CD4-positive, alpha-beta T cell treated with Interleukin-12 subunit alpha and Interleukin-12 subunit beta, for 1 hour (primary cell): ENCODE measurements at places on chromosomes 2 and 18.
A peak's percentile ranks its signal among the peaks of the same experiment; 100 is the strongest.

DNA sequence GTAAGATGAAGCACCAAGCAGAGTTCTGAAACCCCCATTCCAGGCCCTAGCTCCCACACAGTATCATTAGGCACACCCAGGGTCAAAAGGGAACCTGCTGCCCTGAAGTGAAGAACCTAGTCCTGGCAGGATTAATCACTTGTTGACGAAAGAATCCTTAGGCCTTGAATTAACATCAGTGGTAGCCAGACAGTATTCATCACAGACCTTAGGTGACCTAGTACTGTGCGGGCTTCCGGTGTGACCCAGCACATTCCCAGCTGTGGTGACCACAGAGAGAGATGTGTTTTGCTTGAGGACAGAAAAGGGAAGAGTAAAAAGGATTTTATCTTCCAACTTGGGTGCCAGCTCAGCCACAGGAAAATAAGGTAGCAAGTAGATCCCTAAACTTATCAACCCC is 1071.4 kb upstream of the FAM98A start:
- no peak for DNase-seq

GRCh38 chr2:159362094-159362493 is 75.6 kb upstream of the WDSUB1 start:
- DNase-seq, result no peak

DNA sequence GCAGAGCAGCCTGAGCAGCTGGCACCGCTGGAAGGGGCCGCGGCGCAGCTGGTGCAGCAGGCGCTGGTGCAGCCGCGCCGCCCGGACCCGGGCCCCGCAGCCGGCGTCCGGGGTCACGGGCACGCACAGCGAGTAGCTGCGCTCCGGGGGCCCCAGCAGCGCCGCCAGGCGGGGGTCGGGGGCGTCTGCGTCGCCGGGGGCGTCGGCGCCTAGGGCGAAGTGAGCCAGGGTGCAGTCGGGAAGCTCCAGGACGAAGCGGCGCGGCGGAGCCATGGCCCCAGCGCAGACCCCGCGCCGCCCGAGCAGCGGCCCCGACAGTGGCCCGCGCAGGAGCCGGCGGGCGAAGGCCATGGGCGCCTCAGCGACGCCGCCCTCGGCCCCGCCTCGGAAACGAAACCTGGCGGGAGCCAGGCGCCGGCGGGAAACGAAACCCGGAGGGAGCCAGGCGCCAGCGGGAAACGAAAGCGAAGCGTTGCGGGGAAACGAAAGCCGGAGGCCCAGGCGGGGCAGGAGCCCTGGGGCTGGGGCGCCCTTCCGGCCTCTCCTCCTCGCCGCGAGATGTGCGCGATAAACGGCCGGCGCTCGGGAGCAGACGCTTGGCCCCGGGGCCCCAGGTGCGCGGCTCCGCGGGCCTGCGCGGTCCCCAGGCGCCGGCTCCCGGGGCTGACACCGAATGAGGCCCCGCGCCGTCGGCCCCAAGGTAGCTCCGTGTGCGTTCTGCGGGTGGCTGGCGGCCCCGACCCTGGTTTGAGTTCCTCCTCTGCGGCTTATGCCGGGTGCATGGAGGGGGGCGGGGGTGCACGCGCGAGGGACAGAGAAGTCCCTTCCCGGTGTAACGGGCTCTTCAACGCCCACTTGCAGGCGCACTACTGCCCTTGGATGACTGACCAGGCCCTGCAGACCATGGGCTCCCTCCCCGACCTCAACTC is at the start of gene CMPK2:
Gene CMPK2 (minus strand): TSS at position 562 of the 929 bp plus-strand sequence. CDS start 211 bp downstream, at position 351.
- DNase-seq, result peak; percentile 81

DNA sequence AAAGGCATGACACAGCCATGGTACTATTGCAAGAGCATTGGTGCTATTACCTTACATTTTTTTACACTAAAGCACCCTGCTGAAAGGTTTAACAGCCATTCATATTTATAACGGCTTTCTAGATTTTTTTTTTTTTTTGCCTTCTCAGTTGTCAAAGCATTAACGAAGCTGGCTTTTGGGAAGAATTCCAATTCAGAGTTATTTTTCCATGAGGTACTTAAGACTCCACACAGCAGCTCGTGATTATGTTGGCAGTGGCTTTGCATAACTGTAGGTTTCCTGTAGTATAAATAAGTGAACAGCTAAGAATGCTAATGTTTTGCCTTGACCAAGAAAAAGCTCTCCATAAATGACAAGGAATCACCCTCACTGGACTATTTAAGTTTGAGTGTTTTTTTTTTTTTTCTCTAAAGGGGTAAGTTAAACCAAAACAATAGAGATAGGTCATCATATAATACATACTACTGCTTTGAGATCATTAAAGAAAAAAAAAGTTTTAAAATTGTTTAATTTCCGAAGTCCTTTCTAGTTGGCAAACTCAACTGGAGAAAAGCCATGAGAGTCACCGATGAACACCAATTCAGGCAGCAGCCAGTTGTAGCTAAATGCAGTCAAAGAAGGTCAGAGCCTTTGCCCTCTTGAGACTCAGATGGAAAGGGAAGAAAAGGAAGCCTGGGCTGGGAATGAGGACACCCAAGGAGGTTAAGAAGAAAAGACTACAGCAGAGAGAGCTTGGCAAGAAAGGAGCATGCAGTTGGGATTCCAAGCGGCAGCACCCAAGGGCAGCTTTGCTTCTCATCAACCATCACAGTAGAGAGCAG is 187.4 kb upstream of the NCKAP5 start:
- no peak for DNase-seq

GRCh38 chr2:210224941-210225672 is at the start of gene ACADL:
Gene ACADL (minus strand): TSS chr2:210225447. CDS start chr2:210225263, 184 bp downstream.
- no peak for DNase-seq

DNA sequence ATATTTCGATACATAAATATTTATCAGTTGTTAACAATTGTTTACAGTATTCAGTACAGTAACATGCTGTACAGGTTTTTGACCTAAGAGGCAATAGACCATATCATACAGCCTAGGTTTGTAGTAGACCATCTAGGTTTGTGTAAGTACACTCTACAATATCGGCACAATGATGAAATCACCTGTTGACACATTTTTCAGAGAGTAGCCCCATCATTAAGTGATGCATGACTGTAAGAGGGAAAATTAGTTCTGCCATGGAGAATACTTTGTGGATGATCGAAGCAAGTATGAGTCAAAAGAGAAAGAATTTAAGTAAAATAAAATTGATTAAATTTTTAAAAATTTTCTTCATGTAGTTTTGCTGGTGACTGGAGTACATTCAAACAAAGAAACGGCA is 32.6 kb downstream of the VIT start:
- DNase-seq, result no peak

- no peak for DNase-seq
Measured at GRCh38 chr2:80722803-80723202, 418.3 kb upstream of the LRRTM1 start.

- DNase-seq, result no peak
Measured at GRCh38 chr18:22044474-22045220, 124.7 kb upstream of the GATA6 start.

DNA sequence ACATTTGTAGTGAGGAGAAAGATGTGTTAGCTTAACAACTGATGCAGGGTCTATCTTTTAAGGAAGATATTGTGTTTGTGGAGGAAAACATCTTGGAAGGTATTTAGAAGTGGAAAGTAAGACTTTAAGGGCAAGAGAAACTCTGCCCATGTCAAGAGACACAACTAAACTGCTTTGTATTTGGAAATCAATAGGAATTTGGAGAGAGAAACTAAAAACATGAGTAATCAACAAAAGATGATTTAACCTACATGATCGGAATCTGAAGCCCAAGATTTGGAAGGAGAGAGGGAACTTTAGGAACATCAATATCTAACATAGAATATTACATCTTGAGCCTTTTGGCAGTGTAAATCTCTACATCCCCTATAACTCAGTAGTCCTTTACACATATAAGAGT is 184.2 kb upstream of the COL3A1 start:
- no peak for DNase-seq

DNA sequence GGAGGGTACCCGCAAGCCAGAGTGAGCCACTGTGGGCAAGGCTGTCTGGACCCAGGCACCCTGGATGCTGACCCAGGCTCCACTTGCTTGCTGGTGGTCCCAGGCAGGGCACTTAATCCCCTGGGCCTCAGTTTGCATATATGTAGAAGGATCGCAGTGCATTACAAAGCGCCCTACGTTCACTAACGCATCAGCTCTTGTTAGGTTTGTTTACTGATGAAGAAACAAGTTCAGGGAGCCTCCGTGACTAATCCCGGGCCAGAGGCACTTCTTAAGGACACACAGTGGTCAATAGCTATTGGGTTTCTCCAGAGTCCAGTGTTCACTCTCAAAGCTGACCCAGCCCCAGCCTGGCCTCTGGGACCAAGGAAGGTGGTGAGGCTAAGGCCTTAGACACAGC is 70.2 kb downstream of the LBH start:
- DNase-seq, result no peak

- no peak for DNase-seq
Measured at GRCh38 chr2:205216092-205216491, 466.2 kb upstream of the NRP2 start.

DNA sequence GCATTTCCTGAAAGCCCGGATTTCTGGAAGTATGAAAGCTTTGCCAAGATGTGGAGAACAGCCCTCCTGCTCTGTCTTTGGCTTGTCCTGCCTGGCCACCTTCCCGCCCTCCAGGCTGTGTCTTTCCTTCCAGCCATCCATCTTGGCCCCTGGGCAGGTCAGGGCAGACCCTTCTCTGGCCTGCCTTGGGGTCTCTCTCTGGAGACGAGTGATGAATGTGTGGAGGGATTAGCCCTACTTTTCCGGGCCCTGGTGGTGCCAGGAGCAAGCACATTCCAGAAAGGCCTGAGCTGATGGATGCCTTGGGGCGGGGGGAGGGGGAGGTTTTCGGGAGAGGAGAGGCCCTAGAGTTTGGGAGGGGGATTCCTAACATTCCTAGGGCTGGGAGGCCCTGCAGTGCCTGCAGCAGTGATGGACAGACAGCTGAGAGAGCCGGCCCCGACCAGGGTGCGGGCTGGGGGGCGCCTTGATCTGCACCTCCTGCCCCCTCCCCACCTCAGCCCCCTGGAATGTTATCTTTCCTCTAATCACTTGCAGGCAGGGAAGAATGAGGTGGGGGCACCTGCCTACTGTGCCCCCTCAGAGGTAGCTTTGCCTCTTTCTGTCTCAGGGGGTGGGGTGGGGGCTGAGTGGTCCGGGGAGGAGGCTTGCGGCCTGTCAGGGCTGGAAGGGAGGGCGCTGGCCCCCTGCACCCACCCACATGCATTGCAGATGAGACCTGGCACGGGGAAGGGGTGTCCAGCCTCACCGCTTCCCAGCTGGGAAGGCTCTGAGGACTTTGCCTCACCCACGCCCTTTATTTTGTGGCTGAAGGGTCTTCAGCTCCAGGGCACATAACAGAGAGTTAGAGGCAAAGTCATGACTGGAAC is 156.2 kb downstream of the DDX1 start:
- DNase-seq, result no peak

GRCh38 chr2:63189026-63189425 is 138.4 kb downstream of the OTX1 start:
- DNase-seq, result no peak
